ENCODE measurements at places on chromosomes 3 and 15. TPM values are rescaled to one million over a fixed set of nuclear protein-coding genes. Genes with fewer than 3 reads are reported as not detected.

Gene SERPINI2
- polyA plus RNA-seq, result not detected

Gene SLC6A1
- 2.0 TPM for polyA plus RNA-seq

Gene CACNA2D2
- polyA plus RNA-seq, result 5.8 TPM

Gene CYP1A2
- 0.04 TPM for polyA plus RNA-seq

Gene CTXND1
- 2.0 TPM for polyA plus RNA-seq

Data from muscle of back (tissue), 13 donors.